ENCODE measurements at places on chromosomes 5 and 9.

- no peak for DNase-seq
Measured at GRCh38 chr9:113446323-113446740, 17.2 kb upstream of the RGS3 start.

- DNase-seq: no peak
Measured at GRCh38 chr5:145470396-145470979, 364.7 kb downstream of the PRELID2 start.

DNA sequence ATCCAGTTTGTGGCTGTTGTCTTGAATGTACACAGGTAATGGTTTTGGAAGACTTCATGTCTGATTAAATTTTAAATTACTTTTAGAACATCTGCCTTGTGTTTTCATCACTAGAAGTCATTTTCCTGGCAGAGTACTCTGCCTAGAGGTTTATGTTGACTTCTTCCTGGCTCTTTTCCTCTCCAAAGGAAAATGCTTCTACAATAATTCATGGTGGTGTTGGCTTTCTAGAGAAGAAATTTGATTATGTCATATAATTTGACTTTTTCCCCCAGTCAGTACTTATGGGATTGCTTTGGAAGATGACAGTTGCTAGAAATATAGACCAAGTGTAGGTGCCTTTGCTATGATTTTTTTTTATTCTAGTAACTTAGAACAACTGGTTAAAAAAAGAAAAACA, 46.8 kb downstream of the F2RL2 start:
- no peak for DNase-seq

- DNase-seq: no peak
Measured at GRCh38 chr5:95959888-95960666, 1.6 kb downstream of the ELL2 start.

- DNase-seq: no peak
Measured at GRCh38 chr9:18941060-18941740, 91.8 kb downstream of the SAXO1 start.

DNA sequence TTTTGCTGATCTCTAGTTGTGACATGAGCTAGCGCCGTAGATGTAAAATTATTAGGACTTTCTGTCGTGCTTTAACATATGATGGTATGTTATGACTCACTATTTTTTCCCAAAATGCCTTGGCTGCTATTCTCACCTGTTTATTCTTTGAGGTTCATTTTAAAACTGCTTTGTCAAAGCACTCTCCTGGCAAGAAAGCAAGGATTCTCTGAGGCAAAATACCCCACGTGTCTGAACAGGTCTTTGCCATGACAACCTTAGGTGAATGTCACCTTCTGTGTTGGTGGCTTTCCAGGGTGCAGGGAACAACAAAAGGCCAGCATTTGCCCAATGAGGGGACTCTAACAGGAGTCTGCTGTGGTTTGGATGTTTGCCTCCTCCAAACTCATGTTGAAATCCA, 30.6 kb upstream of the COL5A1 start:
- no peak for DNase-seq

- DNase-seq: no peak
Measured at GRCh38 chr9:81906671-81907070, 21.6 kb upstream of the SPATA31D4 start.

DNA sequence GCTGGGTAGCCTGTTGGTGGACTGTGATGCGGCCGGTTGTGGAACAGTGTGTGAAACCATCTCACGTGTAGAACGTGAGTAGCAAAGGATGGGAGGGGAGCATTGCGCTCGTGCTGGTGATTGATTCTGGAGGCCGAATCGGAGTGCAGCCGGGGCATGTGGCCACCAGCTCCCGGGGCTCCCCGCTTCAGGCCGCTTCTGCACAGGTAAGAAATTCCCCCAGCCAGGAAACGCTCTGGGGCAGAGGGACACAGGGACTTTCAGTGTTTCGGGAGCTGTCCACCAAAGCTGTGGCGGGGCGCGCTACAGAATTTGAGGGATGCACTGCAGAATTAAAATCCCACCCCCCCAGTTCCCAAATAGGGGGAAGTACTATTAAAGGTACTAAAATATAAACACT, 41.9 kb downstream of the LAMC3 start:
- DNase-seq: no peak

GRCh38 chr9:106283769-106284168, 579.2 kb upstream of the ZNF462 start:
- no peak for DNase-seq

- no peak for DNase-seq
Measured at GRCh38 chr9:7906783-7907550, 107.4 kb upstream of the DMAC1 start.

- DNase-seq: no peak
Measured at GRCh38 chr5:158483281-158483860, 616.3 kb downstream of the EBF1 start.

GRCh38 chr9:134553996-134554372, 87.6 kb upstream of the COL5A1 start:
- no peak for DNase-seq

GRCh38 chr5:11010429-11011210, 249.6 kb upstream of the DAP start:
- no peak for DNase-seq

GRCh38 chr9:16197578-16198370, 644.9 kb downstream of the CCDC171 start:
- no peak for DNase-seq

- DNase-seq: no peak
Measured at GRCh38 chr5:149421834-149422233, 42.7 kb upstream of the IL17B start.

GRCh38 chr5:109177227-109177626, 232.5 kb downstream of the PJA2 start:
- no peak for DNase-seq

DNA sequence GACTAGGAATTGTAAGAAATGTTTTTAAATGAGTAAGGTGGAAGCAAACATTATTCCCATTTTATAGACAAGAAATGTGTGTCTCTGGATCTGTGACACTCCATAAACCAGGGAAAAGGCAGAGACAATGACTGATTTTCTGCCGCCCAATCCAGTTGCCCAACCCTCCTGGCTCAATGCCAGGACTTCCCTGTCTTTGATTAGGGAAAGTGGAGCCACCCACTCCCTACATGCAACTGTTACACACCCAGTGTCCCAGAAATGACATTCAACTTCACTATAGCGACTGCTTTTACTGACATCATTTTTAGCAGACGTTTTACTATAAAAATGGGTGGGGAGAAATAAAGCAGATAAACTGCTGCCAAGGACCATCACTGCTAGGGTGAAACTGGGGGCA, 79.7 kb downstream of the THBS4 start:
- DNase-seq: no peak

DNA sequence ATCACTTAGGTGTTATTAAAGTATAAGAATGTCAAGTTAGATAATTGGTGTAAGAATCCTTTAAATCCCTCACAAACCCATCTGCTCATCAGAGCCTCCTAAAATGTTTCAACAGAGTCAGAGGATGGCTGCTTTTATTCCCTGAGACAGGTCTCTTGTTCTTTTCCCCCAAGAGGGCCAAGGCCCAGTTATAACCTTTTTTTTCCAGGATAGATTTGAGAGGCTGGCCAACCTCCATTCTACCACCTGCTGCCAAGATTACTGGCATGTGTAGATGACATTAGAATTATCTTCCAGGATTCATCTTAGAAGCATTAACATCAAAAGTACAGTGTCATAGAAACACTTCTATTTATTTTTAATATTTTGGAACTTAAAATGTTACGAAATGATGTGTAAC, 305.1 kb downstream of the TRPM3 start:
- no peak for DNase-seq

GRCh38 chr9:112838342-112838741, 52.3 kb downstream of the SLC46A2 start:
- no peak for DNase-seq

DNA sequence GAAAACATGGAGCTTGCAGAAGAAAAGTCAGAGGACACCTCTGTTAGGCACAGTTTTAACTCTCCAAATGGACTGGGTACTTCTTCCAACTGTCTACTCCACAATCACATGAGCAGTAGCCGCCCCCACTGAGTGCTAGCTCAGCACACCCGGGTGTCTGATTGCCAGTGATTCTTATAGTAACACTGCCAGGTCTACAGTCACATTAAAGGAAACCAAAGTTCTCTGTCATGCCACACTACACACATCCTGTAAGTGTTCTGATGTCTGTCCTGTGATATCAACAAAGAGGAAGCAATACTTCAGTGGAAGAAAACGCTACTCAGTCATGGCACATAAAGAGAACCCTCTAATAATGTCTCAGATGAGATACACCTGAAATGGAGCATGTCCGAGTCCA, at the start of gene HAVCR2:
Gene HAVCR2 (minus strand): TSS at position 69 of the 400 bp plus-strand sequence. CDS start 61 bp downstream, at position 8.
- no peak for DNase-seq

DNA sequence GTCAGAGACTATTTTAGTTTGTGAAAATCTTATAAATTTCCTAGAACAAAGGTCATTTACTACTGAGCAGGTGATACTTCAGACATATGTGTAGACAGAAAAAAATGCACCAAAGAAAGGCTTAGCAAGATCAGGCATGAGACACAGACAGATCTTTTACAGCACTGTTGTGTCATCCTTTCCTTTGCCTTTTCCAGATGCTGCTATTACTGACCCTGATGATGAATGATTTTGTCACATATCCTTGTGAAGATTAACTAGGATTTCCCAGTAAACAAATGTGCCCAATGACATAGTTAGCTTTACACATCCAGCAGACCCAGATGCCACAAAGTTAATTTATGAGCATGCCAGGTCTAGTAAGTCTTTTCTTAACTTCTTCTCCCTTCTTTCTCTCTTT, 68.2 kb downstream of the DMRTA1 start:
- no peak for DNase-seq

DNA sequence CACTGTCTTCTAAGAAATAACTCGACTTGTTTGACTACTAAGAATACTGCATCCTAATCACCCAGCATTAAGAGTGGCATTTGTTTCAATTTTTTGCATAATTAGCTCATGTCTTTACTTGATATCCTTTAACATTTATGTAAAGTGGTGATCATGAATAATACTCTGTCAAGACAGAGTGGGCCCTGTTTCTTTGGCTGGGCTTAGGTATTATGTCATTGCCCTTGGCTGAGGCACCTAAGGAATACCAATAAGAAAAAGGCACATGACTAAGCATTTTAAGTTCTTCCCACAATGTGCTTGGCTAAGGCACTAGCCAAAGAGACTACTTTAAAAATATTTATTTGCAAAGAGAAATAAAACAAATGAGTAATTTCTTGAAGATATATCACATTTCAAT, 308.1 kb downstream of the CTNND2 start:
- no peak for DNase-seq

GRCh38 chr5:39775086-39775796, 350.5 kb upstream of the DAB2 start:
- no peak for DNase-seq

DNA sequence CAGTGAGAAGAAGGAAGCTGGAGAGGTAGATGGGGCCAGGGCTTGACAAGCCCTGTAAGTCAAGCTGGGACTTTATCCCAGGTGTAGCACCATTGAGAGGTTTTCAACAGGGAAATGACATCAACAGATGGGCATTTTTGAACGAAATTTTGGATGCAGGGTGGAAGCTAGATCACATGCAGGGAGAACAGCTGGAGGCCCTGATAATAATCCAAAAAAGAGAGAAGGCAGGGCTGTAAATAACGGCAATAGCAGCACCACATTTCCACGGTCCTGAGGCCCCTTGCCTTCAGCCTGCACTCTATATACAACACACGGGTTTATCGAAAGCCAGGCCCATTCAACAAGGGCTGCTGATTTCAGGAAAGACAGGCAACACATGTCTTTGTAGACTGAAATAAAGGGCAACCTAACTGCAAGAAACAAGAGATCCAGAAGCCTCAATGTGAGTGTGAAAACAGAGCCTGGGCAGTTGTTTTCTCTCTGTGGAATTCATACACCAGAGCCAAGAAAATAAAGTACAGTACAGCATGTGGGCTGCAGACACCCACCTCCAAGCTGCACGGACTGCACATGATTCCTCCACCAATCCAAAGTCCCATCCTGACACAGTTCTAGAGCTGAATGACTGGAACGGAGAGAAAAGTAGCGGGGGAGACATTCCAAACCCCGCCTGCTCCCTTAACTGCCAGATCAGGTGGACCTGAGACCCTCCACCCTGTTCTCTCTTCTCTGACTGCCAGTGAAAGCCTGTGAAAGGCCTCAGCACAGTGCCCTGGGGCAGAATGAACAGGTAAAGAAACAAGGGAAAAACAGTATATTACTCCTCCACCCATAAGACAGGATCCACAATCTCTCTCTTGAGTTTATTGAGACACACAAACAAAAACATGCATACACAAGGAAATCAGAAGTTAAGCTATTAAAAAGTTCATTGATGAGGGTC, 36.3 kb downstream of the KLHL3 start:
- no peak for DNase-seq

GRCh38 chr9:108836781-108837180, 19.0 kb downstream of the ACTL7B start:
- DNase-seq: no peak

GRCh38 chr9:115416299-115416698, 298.3 kb upstream of the TNC start:
- DNase-seq: no peak

- no peak for DNase-seq
Measured at GRCh38 chr5:159414021-159414420, 83.7 kb upstream of the IL12B start.

DNA sequence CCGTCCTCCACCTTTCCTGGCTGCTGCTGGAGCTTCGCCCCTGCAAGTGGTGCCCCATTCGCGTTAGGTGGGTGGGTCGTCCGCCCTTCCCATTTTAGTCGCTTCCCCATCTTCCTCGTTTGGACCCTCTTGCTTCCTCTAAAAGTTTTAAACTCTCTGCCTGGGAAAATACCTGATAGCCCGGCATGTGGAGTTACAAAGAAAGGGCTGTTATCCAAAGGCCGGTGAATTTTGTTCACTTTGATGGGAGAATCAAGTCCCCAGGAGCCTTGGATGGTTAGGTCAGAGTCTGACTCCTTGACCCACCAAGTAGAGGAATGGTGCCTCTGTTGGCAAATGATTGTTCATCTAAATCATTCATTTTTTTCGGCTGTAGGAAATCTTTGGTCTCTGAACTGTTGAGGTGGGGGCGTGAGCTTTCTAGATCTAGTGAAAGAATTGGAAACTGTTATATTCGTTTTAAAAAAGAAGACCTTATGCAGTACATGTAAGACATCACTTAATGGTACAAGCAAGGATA, 29.5 kb upstream of the APC start:
- DNase-seq: no peak

- no peak for DNase-seq
Measured at GRCh38 chr5:132816554-132816953, 3.5 kb downstream of the SOWAHA start.

GRCh38 chr5:44294516-44294915, 94.7 kb downstream of the FGF10 start:
- no peak for DNase-seq

GRCh38 chr9:84756171-84756570, 86.6 kb downstream of the NTRK2 start:
- no peak for DNase-seq

All from stimulated activated CD4-positive, alpha-beta T cell treated with anti-CD3 and anti-CD28 coated beads, TNF-alpha, amount 100 ng/mL, for 1 hour (primary cell).